Type B pancreatic cell (in vitro differentiated cells): ENCODE measurements at places on chromosomes 4 and X.

- peak overlapping the region; percentile 95 for H3K4me3 ChIP-seq
- peak overlapping the region; percentile 90 for H3K27ac ChIP-seq
- peak; percentile 69 for DNase-seq
- peaks cover 6% of the 10 kb centered on the region for H3K27me3 ChIP-seq
- peaks cover 9% of the 10 kb centered on the region for H3K4me1 ChIP-seq
- H3K36me3 ChIP-seq = peaks cover 17% of the 10 kb centered on the region
Observed at GRCh38 chrX:45850775-45851433, 650.2 kb upstream of the DIPK2B start.

- no peaks in the 10 kb centered on the region for H3K4me1 ChIP-seq
- DNase-seq = no peak
- H3K27me3 ChIP-seq = no peaks in the 10 kb centered on the region
- no peaks in the 10 kb centered on the region for H3K36me3 ChIP-seq
- H3K4me3 ChIP-seq = no peak overlapping the region
Observed at GRCh38 chrX:97787311-97787710, 903.6 kb downstream of the RPA4 start.

DNA sequence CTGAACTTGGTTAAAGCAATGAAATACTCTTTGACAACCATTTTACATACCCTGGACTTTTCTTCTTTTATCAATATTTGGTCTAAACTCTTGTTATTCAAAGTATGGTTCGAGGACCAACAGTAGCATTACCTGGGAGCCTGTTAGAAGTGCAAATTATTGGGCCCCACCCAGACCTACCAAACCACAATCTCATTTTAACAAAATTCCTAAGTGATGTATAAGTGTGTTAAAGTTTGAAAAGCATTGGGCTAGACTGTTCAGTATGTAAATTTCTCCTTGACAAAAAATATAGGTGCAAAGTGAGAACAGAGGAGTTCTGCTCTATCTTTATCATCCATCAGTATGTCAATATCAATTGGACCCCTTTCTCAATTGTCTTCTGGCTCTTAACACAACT, 67.1 kb downstream of the PGRMC1 start:
- no peaks in the 10 kb centered on the region for H3K4me1 ChIP-seq
- H3K27ac ChIP-seq = no peak overlapping the region
- no peaks in the 10 kb centered on the region for H3K27me3 ChIP-seq
- no peaks in the 10 kb centered on the region for H3K36me3 ChIP-seq
- DNase-seq = no peak

DNA sequence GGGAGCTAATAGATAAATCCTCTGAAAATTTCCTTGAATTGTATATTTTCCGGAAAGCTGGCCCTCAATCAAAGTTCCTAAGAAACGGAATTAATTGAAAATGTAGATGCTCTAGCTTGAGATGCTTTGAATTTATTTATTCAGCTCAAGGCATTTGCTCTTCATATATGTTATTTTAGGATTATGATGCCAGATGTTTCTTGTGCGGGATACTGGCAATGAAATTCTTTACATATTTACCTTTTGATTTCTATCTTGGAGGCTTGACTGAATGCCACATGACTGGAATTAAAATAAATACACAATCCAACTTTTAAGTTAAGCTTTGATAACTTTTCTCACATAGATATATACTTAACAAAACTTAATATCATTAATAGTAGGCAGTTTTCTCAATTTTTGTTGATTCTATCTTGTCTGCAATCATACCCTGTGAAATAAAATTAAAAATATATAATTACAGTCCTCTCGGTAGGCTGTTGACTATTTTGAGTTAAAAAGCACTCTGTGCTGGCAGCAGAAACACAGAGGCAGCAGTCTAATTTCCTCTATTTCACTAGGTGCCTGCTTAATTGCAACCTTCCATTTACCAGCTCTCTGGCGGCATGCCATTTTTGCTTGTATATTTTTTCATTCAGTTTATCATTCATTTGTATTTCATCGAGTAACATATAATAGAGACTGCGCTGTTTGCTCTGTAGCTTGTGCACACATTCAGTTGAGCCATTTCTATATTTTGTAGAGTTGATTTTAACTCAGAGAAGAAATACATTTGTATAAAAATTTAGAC, 991.5 kb downstream of the ADGRL3 start:
- H3K4me3 ChIP-seq = no peak overlapping the region
- no peaks in the 10 kb centered on the region for H3K36me3 ChIP-seq
- no peak overlapping the region for H3K27ac ChIP-seq
- DNase-seq = no peak
- H3K27me3 ChIP-seq = no peaks in the 10 kb centered on the region
- no peaks in the 10 kb centered on the region for H3K4me1 ChIP-seq

DNA sequence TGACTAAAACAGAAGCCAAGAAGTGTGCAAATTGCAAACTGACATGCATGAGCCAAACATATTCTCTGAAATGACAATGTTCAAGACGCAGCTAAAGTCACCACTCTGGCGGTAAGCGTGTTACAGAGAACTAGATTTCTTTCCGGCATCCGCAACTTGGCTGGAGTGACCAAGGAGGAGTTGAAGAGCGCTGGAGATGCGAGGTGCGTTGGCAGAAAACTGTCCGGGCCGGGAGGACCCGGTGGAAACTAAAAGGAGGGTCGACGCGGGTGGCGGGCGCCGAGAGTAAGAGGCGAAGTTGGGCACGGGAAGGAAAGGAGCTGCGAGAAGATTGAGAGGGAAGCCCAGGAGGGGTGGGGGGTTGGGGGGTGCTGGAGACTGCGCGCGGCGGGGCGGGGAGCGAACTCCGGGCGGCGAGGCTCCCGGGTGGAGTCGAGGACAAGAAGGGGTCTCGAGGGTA, 807 bp downstream of the SEL1L3 start:
- H3K27me3 ChIP-seq = peaks cover 53% of the 10 kb centered on the region
- H3K4me3 ChIP-seq = peak overlapping the region; percentile 96
- peaks cover 12% of the 10 kb centered on the region for H3K36me3 ChIP-seq
- H3K4me1 ChIP-seq = peaks cover 22% of the 10 kb centered on the region

- H3K27me3 ChIP-seq = no peaks in the 10 kb centered on the region
- peaks cover 10% of the 10 kb centered on the region for H3K4me1 ChIP-seq
- no peak overlapping the region for H3K4me3 ChIP-seq
- DNase-seq = peak; percentile 78
- peaks cover 7% of the 10 kb centered on the region for H3K36me3 ChIP-seq
- H3K27ac ChIP-seq = no peak overlapping the region
Observed at GRCh38 chrX:15675490-15675921, 10.9 kb upstream of the CLTRN start.

- H3K4me1 ChIP-seq = no peaks in the 10 kb centered on the region
- no peaks in the 10 kb centered on the region for H3K36me3 ChIP-seq
- H3K27me3 ChIP-seq = no peaks in the 10 kb centered on the region
- H3K27ac ChIP-seq = no peak overlapping the region
- no peak for DNase-seq
Observed at GRCh38 chr4:23062188-23062587, 369.5 kb downstream of the GBA3 start.

DNA sequence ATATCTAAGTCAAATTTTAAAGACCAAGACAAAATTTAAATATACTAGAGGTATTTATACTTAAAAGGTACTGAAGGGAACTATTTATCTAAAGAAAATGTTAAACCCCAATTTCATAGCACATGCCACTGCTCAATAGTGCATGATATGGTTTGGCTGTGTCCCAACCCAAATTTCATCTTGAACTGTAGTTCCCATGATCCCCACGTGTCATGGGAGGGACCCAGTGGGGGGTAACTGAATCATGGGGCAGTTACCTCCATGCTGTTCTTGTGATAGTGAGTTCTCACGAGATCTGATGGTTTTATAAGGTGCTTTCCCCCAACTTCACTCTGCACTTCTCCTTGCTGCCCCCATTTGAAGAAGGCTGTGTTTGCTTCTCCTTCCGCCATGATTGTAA, 32.3 kb downstream of the MAML3 start:
- H3K4me1 ChIP-seq = peaks cover 11% of the 10 kb centered on the region
- no peak overlapping the region for H3K4me3 ChIP-seq
- peaks cover 6% of the 10 kb centered on the region for H3K36me3 ChIP-seq
- H3K27ac ChIP-seq = no peak overlapping the region
- no peak for DNase-seq
- no peaks in the 10 kb centered on the region for H3K27me3 ChIP-seq

DNA sequence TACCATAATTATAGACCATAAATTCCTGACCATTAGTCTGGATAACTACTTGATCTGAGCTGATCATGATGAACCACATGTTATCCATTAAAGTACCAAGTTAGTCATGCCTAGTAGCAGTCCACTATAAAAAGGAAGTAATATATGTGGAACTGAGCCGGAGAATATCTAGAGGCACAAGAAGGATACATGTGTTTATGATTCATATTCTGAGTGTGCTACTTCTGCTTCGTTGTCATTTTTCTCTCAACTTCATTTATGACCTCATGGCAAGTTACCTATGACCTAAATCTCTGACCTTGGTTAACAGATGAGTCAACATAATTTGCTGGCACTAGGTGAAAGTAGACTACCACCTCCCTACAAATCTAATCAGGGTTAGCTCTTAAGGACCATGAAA, 56.5 kb upstream of the ANKRD17 start:
- no peaks in the 10 kb centered on the region for H3K4me1 ChIP-seq
- no peaks in the 10 kb centered on the region for H3K36me3 ChIP-seq
- no peak overlapping the region for H3K27ac ChIP-seq
- no peak for DNase-seq
- no peaks in the 10 kb centered on the region for H3K27me3 ChIP-seq
- H3K4me3 ChIP-seq = no peak overlapping the region

- no peak overlapping the region for H3K27ac ChIP-seq
- peaks cover 22% of the 10 kb centered on the region for H3K4me1 ChIP-seq
- peak overlapping the region; percentile 100 for H3K4me3 ChIP-seq
- DNase-seq = no peak
- H3K27me3 ChIP-seq = no peaks in the 10 kb centered on the region
- H3K36me3 ChIP-seq = no peaks in the 10 kb centered on the region
Observed at GRCh38 chr4:151013491-151013890, 1.6 kb downstream of the LRBA start.

DNA sequence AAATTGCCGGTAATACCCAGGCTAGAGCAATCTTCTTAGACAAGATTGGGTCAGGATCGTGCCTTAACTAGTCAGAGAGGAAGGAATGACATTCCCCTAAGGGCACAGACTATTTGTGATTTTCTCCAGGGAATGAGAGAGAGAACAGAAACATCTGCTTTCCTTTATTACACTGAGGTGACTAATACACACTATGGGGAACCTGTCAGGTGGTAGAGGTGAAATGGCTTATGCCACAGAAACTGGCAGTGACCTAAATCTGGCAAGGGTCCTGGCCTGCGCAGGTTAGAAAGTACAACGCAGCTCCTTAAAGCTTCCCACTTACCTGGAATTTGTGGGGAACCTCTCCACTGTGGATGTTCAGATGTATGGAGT, 16.6 kb upstream of the HPGD start:
- H3K27ac ChIP-seq = no peak overlapping the region
- H3K4me1 ChIP-seq = peaks cover 5% of the 10 kb centered on the region
- H3K4me3 ChIP-seq = no peak overlapping the region
- no peaks in the 10 kb centered on the region for H3K36me3 ChIP-seq
- no peak for DNase-seq
- H3K27me3 ChIP-seq = no peaks in the 10 kb centered on the region

DNA sequence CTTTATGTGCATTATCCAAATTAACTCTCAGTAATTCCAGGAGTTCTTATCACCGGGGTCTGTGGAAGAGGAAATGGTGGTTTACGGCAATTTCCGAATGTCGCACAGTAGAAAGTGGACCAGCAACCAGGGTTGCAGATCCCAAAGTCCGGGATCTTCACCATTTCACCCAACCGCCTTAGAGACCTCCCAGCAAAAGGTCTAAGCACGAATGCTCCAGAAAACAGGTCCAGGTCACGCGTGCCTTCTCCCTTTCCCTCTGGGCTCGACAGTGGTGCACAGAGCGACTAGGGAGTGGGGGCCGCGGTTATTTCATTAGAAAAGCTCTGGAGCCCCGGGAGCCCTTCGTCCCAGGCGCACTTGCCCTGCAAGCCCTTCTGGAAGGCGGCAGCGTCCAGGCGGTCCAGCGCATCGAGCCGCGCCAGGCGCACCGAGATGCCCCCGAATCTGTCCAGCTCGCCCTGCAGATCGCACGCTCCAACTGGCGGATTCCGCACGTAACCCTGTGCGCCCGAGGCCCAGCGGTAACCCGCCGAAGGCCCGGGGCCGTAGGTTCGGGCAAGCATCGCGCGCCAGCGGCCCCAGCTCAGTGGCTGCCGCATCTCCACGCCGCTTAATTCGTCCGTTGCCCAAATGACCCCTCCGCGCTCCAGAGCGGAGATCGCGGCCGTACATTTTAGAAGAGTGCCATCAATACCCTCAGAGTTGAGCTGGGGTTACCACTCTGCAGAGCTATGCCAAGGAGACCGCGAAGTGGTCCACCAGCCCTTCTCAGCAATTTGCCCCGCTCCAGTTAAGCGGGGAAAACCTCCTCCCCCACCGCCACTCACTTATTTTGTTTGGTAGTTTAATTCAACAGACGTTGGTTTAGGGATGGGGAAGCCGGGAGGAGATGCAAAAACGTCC, at the start of gene NUDT6:
Gene NUDT6, minus strand, starts transcription at position 627 of the 906 bp plus-strand sequence. Its CDS starts 25 bp downstream, at position 602.
- H3K4me3 ChIP-seq = peak within 1 kb of the TSS; percentile 98
- peak within 1 kb of the TSS; percentile 92 for H3K27ac ChIP-seq
- no peaks in the 10 kb centered on the region for H3K27me3 ChIP-seq
- H3K36me3 ChIP-seq = no peaks in the 10 kb centered on the region

- no peak for DNase-seq
- H3K27ac ChIP-seq = no peak overlapping the region
- H3K36me3 ChIP-seq = no peaks in the 10 kb centered on the region
- H3K4me1 ChIP-seq = no peaks in the 10 kb centered on the region
Observed at GRCh38 chrX:150184491-150184890, 178.6 kb upstream of the MAMLD1 start.

DNA sequence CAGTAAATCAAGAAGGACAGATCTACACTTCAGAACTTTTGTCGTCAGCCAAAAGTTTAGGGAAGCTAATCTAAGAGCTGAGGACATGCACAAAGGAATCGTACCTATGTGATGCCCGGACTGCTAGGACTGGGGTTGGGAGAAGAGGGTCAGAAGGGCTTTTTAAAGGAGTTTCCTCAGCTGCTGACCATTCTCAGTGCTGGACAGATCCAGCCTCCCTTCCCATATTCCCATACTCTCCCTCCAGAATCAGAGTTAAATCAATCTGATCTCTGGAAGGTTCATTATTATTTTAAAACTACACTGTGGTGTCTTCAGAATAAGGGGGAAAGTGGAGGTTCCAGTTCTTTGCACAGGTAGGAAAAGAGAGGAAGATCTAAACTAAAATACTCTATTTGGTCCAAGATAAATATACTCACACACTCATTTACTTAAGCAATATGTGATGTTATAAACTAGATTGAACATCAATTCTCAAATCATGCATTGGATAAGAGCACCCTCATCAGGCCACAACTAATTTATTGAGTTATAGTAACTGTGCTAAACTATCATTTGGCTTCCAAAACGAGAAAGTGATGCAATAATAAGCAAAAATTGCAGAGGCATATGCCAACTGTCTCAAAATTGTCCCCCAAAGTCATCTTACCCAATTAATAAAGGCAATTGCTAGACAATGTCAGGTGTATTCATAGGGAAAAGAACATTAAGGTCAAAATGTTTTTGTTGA, 124.7 kb downstream of the HNRNPD start:
- no peak overlapping the region for H3K27ac ChIP-seq
- H3K4me1 ChIP-seq = no peaks in the 10 kb centered on the region
- DNase-seq = no peak
- H3K36me3 ChIP-seq = no peaks in the 10 kb centered on the region
